ENCODE measurements at places on chromosomes 13 and 19.

DNA sequence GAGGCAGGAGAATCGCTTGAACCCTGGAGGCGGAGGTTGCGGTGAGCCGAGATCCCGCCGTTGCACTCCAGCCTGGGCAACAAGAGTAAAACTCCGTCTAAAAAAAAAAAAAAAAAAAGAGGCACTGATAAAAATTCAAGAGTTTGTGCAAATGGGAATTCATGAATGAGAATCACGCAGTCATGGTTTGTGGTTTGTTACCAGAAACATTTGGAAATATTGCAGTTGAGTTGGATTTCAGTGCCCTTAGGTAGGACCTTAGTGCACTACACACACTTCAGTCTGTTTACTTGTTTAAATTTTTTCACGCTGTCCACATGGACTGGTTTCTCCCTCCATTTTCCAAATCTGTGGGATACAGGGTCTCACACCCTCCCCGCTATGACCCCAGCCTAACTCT is 28.4 kb downstream of the ZNF844 start:
- no peak for DNase-seq

GRCh38 chr19:15294561-15294990 is 37.8 kb downstream of the BRD4 start:
- no peak for DNase-seq

- no peak for DNase-seq
Measured at GRCh38 chr13:31588893-31589292, 150.4 kb upstream of the RXFP2 start.

DNA sequence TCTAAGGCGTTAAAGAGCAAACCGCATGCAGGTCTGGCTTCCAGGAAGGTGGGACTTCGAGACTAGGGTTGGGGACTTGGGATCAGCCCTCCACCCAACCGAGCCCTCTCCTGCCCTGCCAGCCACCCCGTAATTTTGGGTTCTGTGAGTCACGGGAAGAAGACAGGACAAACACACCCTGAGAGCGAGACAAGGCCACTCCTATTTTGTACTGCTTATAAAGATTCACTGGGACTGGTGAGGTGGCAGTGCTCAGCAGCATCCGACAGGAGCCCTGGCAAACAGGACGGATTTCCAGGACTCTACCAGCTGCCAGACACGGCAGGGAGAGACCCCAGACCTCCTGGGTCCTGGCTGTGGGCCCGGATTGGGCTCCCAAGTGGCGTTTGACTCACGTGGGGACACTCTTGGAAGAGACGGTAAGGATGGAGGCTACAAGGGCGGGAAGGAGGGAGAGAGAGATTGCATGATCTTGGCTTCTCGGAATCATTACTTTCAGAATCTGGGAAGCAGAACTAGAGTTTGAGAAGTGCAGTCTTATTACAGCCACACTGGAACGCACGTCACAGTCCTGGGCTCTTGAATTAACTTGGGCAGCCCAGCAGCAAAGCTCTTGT is at the start of gene C5AR2:
Gene C5AR2, plus strand, starts transcription at position 245 of the 617 bp plus-strand sequence. CDS start 8,625 bp downstream, outside the sequence.
- no peak for DNase-seq

- DNase-seq = no peak
Measured at GRCh38 chr13:110364081-110364480, 57.0 kb downstream of the COL4A2 start.

DNA sequence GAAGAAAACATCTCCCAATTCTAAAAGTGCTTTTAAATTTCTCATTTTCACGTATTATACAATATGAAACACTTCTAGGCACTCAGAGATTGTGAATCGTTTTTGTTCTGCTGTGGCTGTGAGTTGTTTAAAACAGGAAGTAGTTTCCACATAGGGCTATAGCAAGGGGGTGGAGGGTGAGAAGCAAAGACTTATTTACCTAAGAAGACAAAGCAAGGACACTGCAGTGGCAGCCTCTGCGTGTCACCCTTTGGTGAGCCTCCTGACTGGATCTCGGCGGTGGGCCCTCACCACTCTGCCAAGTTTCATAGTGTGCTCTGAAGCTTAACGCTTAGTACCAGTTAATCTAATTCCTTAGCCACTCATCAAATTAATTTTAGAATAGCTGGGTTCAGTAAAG is 56.8 kb downstream of the TNFSF13B start:
- DNase-seq = no peak
